ENCODE measurements at places on chromosomes 12 and 14.
A peak's percentile ranks its signal among the peaks of the same experiment; 100 is the strongest.

- DNase-seq = no peak
These were observed 7.9 kb upstream of the MAPK1IP1L start for GRCh38 chr14:55043528-55043927.

DNA sequence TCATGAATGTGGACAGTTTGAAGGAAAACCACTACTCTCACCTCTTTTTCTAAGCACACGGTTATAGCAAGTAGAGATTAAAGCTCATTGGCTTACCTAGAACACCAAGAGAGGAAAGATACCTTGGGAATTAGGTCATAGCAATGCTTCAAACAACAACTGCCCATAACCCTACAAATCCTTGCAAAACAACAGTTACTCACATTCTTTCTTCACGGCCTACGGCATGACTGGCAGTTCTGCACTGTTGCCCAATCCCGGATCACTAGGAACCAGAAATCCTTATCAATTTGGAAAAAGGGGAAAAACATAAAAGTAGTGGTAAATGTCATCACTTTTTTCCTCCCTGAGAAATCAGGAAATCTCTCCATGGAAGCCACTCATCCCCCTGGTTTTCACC is 9.6 kb upstream of the ISM2 start:
- no peak for DNase-seq

DNA sequence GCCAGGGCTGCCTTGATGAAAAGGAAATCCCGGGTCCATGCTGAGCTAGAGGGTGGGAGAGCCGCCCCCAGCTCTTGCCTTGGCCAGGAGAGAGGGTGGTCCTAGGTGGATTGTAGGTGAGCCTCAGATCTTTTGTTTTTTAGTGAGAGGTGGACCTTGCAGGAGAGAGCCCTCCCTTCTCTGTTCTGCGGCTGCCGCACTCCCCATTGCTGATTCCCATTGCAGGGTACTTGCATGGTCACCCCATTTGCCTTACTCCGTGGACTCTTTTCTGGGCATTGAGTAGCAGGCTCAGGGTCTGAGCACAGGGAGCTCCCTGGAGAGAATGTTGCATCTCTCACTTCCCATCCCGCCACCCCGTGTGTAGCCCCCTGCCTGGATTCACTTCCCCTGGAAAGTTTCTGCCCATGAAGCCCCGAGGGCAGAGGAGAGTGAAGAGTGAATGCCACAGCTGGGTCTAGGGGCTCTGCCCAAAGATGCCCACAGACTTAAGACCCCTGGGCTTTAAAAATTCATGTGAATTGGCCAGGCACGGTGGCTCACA is 10.2 kb downstream of the VASH1 start:
- no peak for DNase-seq

GRCh38 chr12:30990316-30990715 is 63.8 kb downstream of the TSPAN11 start:
- DNase-seq = no peak

DNA sequence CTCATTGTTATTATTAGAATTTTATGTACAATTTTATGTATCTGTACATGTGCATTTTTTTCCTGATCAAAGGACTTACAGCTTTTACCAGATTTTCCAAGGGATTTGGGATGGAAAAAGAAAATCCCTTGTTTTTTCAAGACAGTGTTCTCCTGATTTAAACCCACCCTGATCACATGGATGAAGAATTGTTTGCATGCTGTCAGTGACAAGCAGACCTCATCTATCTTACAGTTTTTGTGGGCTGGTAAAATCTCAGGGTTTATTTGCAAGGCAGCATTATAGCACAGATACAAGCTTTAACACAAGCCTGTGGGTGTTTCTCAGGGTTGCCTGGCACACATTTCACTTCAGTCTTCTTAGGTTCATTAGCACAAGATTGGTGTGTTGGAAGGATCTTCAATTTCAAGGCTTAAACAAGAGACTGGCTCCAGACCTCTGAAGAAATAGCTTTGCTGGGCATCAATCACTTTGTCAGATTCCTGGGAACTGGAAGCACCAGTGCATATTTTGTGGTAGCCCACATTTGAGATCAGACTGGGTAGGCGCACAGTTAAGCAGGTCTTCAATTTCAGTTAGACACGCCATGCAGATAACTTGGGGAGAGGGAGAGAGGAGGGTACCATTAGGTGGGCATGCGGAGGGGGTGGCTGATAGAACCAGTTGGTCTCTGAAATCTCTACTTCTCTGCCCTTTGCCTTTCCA is 118.0 kb downstream of the TBX5 start:
- DNase-seq = no peak

- no peak for DNase-seq
These were observed 111.6 kb downstream of the PLXNC1 start for GRCh38 chr12:94260017-94260416.

DNA sequence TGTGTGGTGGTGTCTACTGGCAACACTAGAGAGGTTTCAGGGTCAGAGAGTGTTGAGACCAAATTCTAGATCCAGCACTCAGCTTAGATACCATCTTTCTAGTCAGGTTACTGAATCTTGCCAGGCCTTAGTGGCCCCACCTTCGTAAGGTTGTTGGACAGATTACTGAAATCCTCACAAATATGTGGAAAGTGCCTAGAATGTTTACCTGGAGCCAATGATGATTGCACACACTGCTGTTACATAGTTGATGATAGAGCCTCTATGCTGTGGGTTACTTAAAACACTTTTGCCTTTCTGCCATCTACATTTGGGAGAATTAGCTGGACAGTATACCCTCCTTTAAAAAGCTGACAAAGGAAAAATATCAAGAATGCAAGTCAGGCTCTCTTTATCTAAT is 33.2 kb downstream of the SRGAP1 start:
- DNase-seq = no peak

- no peak for DNase-seq
These were observed 78.6 kb downstream of the CCDC59 start for GRCh38 chr12:82279536-82280058.

DNA sequence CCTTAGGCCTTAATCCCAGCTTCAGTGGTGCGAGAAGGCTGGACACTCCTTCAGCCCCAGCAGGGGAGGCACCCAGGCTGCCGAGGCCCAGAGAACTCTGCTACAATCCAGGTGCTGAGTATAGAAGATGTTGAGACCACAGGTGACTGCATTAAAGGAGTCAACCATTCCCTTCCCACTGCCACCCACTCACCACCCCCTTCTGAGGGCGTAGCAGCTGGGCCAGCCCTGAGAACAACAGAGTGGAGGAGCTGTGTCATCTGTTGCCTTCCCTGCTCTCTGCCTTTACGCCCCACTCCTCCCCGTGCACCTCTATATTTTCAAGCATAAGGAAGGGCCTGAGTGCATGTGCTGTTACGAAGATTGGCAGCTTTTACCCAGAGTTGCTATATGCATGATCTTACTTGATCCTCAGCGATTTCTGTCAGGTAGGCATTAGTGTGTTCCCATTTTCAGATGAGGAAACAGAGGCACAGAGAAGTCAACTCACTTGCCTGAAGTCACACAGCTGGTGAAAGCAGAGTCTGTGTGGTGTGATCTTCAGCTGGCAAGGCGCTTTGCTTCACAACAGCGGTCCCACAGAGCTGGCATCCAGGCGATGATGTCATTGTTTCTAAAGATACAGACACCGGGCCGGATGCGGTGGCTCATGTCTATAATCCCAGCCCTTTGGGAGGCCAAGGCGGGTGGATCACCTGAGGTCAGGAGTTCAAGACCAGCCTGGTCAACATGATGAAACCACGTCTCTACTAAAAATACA is 46.7 kb downstream of the RIN3 start:
- no peak for DNase-seq

DNA sequence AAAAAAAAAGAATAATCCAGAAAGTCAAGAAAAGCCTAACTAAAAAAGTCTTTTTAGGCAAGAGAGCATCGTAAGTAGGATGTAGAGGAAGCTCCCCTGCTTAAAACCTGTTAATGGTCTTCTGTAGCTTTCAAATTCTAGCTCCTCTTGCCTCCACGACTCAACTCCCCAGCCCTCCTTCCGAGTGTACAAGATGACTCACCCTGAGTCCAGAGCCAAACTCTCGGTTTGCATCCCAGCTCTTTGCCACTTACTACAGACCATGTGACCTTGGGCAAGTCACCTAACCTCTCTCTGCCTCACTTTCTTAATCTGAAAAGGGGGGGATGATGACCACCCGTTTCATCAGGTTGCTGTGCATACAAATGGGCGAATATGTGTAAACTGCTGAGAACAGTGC is 460.4 kb downstream of the DPF3 start:
- DNase-seq = no peak

DNA sequence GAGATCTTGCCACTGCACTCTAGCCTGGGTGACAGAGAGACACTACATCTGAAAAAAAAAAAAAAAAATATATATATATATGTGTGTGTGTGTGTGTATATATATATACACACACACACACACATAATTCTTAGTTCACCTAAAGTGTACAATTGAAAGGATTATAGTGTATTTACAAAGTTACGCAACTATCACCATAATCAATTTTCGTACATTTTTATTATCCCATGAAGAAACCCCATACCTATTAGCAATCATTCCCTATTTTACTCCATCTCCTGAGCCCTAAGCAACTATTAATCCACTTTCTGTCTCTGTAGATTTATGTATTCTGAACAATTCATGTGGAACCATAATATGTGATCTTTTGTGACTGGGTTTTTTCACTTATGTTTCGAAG is 4.4 kb downstream of the SRP54 start:
- DNase-seq = no peak

DNA sequence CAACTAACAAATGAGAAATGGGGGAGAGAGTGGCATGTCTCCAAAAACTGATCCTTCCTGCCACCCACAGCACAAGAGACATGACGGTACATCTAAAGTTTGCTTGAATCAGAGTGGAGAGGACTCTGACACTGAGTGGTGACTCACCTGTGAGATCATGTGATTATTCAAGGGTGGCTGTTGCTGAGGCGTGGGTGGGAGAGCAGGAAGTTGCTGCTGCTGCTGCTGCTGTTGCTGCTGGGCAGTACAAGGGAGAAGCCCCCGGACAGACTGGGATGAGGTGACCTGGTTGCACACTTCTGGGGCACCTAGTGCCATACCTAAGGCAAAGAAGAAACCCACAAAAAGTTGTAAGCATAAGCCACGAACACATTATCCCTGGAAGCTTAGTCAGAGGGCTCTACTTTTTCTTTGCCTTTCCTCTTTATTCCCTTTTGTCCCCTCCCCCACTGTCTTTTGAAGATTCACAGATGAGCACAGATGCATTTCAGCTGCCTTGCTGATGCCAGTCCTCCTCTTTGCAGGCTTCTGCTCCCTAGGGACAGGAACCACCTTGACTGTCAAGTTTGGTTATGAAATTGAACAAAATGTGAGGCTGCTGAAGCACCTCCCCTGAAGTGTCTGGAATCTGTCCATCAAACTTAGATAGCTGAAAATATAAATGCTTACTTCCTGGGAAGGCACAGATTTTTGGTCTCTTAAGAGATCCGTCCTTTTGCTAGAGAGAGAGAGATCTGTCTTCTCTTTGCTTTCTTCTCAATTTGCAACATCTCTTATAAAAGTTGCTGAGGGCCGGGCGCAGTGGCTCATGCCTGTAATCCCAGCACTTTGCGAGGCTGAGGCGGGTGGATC is 29.4 kb upstream of the STAC3 start:
- DNase-seq = peak; percentile 73

DNA sequence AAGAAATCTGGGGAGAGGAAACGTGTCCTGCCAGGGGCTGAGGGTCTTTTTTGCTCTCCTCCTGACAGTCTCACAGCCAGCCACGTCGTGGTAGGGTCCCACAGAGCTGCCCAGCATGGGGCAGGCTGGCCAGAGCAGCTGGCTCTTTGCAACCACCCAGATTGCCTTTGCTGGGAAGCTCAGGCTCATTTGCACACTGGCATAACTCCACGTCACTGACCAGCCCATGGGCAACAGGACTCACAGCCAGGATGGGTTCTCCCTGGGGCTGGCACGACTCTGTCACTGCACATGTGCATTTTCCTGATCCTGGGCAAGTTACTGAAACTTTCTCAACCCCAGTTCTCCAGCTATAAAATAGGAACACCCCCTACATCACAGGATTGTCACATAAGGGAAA is 242.2 kb downstream of the DPF3 start:
- DNase-seq = no peak

DNA sequence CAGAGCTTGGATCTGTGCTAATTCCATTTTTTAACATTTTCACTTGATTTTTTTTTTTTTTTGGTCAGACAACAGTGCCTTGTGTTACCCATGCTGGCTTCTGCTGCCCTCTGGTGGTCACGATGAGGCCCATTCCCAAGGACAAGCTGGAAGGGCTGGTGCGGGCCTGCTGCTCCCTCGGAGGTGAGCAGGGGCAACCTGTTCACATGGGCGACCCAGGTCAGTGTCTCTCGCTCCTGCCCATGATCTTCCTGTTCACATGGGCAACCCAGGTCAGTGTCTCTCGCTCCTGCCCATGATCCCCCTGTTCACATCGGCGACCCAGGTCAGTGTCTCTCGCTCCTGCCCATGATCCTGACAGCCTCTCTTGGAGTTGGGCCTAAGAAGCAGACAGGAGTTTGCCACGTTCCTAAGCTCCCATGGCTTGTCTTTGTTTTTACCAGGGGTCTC is 59.4 kb downstream of the DGLUCY start:
- DNase-seq = peak; percentile 70

- no peak for DNase-seq
These were observed 7.7 kb upstream of the PCK2 start for GRCh38 chr14:24086193-24086955.

DNA sequence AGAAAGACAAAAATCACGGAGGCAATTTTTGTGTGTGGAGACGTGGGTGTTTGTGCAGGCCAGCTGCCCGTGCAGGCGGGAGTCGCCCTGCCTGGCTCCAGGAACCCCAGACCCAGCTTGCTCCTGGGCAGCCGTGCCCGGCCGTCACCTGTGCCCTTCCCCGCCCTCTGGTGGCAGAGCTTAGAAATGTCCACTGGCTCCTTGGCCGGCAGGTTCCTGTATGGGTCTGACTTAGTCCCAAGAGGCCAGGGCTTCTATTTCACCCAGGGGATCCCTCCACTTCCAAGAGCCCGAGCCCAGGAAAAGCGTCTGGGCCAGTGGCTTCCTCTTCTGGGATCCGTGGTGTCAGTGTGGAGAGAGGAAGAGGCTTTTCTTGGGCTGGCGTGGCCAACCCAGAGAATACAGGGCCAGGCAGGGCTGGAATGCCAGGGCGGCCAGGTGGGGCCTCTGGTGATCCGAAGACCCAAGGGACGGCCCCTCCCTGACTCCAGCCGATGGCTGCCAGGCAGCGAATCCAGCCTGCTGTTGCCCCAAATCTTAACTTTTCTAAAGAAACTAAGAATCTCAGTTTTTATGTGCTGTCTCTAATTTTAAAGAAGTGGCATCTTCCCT is 120.9 kb downstream of the TMEM132C start:
- DNase-seq = no peak

DNA sequence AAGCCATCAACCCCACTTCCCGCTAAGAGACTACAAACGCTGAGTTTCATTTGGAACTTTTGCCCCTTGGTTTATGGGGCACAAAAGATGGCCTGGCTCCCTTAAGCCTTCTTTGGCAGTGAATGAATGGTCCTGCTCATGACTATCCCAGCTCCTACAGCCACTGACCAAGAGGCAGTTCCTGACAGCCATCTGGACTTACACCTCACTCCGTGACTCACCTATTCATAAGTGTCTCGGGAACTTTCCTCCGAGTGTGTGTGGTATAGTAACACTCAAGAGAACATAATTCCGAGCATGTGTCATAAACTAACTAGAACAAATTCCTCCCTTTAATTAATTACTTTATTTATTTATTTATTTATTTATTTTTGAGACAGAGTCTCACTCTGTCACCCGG is 51.9 kb upstream of the NUDT4 start:
- DNase-seq = no peak
